Activated CD4-positive, alpha-beta T cell treated with anti-CD3 and anti-CD28 coated beads, Interleukin-2, amount 10 ng/mL, durations not matched to agents 7 days and 5 days (primary cell): ENCODE measurements at places on chromosomes 12 and 14. TPM values are rescaled to one million over a fixed set of nuclear protein-coding genes. Genes with fewer than 3 reads are reported as not detected.

DNA sequence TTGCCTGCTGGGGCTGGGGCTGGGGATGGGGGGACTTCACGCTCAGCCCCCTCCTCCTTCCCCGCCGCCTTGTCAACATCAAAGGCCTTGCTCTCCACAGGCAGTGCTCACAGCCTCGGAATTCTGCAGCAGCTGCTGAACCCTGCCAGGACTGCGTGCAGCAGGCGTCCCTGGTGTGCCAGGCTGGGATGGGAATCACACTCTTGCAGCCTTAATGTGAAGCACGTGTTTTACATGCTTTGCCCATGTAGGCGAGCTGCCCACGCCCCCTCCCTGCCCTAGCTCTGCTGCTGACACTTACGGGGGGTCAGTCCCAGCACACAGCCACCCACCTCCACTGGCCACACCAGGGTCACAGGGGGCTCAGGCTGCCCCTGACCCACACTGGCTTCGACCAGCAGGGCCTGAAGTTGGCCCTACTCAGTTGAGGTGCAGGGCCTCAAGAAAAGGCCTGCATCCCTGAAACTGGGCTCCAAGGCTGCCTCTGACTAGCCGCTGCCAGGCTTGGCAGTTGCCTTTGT, 276.2 kb upstream of the RTL1 start:
- H3K27me3 ChIP-seq, result no peaks in the 10 kb centered on the region
- H3K4me3 ChIP-seq, result no peak overlapping the region
- H3K4me1 ChIP-seq, result no peaks in the 10 kb centered on the region
- H3K27ac ChIP-seq, result no peak overlapping the region
- DNase-seq, result no peak

- peaks cover 29% of the 10 kb centered on the region for H3K4me1 ChIP-seq
- H3K4me3 ChIP-seq, result peak overlapping the region; percentile 95
- no peaks in the 10 kb centered on the region for H3K36me3 ChIP-seq
- no peak overlapping the region for H3K27ac ChIP-seq
- H3K27me3 ChIP-seq, result peaks cover 30% of the 10 kb centered on the region
- no peak for DNase-seq
These were observed 459 bp downstream of the PPFIBP1 start for GRCh38 chr12:27524494-27524835.

GRCh38 chr12:106021516-106021915, 117.2 kb downstream of the NUAK1 start:
- DNase-seq, result no peak
- H3K27ac ChIP-seq, result no peak overlapping the region
- no peak overlapping the region for H3K4me3 ChIP-seq

DNA sequence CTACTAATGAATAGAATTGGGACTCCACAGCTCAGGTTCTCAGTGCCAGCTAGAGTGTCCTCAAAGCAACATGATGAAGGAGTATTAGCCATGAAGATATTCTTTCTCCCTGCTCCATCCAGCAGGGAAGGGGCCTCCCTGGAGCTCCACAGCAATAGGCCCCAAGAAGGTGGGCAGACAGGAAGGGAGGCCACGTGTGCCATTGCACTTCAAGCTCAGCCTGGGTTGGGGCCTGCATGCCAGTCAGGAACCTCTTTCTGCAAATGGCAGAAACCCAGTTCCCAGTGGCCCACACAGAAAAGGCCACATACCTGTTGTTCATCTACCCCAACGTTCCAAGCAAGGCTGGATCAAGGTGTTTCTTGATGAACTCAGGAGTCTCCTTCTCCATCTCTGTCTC, 357.5 kb upstream of the SFSWAP start:
- H3K4me3 ChIP-seq, result no peak overlapping the region
- H3K36me3 ChIP-seq, result peaks cover 3% of the 10 kb centered on the region
- H3K27me3 ChIP-seq, result peaks cover 2% of the 10 kb centered on the region
- no peaks in the 10 kb centered on the region for H3K4me1 ChIP-seq
- DNase-seq, result no peak

GRCh38 chr14:80003138-80003537, 208.2 kb downstream of the DIO2 start:
- no peaks in the 10 kb centered on the region for H3K27me3 ChIP-seq
- H3K27ac ChIP-seq, result no peak overlapping the region
- no peak for DNase-seq

GALNT6 gene
- 18.9 TPM for total RNA-seq

LGR5 gene
- total RNA-seq, result not detected

DNA sequence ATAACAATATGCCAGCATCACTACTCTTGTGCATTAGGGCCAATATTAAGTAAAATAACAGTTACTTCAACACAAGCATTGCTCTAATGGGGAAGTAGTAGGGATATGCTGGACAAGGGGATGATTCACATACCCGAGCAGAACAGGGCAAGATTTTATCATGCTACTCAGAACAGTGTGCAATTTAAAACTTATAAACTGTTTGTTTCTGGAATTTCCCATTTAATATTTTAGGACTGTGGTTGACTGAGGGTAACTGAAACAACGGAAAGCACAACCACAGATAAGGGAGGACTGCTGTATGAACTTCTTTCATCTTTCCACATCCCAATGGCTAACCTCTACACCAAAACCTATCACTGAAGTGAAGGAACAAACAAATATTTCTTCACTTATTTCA, 36.8 kb downstream of the SARNP start:
- H3K27me3 ChIP-seq, result no peaks in the 10 kb centered on the region
- no peak for DNase-seq
- H3K36me3 ChIP-seq, result peaks cover 50% of the 10 kb centered on the region
- no peak overlapping the region for H3K4me3 ChIP-seq

GRCh38 chr14:63614679-63615363, 26.9 kb downstream of the WDR89 start:
- H3K27me3 ChIP-seq, result no peaks in the 10 kb centered on the region
- no peak for DNase-seq
- H3K27ac ChIP-seq, result no peak overlapping the region
- H3K4me1 ChIP-seq, result peaks cover 18% of the 10 kb centered on the region

DNA sequence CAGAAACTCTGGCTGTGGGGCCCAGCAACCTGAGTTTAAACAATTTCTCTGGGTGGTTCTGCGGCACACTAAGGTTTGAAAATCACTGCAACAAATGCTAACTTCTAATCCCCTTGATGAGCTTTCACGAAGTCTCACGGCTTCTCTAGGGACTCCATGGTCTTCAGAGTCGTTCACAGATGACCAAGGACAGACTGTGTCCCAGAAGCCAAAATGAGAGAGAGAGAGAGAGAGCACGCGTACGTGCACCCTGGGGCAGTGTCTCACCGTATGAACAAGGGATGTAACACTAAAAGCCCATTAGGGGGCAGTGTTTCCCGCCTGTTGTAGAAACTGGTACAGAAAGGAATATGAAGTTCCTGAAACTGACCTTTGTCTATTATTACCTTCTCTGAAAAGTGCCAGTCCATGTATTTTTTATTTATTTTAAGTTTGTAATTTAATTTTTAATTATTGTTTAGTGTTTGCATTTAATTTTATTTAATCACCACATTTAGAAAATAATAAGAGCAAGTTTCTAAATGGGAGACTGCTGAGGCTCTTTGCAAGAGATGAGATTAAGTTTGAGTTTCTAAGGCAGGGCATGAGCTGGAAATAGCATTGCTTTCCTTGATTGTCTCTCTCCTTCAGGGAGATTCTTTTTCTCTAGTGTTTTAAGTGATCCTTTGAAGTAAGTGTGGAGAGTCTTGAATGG, 3.4 kb downstream of the APOLD1 start:
- peaks cover 2% of the 10 kb centered on the region for H3K36me3 ChIP-seq
- peak; percentile 76 for DNase-seq
- H3K27ac ChIP-seq, result peak overlapping the region; percentile 80
- H3K27me3 ChIP-seq, result no peaks in the 10 kb centered on the region

CLEC2A gene
- not detected for total RNA-seq

- peaks cover 57% of the 10 kb centered on the region for H3K4me1 ChIP-seq
- peak; percentile 53 for DNase-seq
- peak overlapping the region; percentile 94 for H3K27ac ChIP-seq
- H3K4me3 ChIP-seq, result peak overlapping the region; percentile 66
- peaks cover 4% of the 10 kb centered on the region for H3K36me3 ChIP-seq
These were observed 13.7 kb downstream of the PGF start for GRCh38 chr14:74941676-74942097.

DNA sequence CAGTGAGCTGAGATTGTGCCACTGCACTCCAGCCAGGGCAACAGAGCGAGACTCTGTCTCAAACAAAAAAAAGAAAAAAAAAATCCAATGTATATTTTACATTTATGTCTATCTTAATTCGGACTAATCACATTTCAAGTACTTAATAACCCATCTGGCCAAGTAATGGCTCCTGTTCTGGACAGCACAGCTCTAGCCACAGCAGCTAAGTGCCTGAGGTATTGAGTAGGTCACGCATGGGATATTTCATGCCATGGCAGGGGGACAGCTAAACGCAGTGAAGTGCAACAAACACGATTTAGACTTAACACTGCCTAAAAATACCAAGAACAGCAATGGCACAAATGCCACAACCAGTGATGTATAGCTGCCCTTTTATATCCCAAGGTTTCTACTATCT, 8.0 kb downstream of the BAZ1A start:
- H3K4me1 ChIP-seq, result peaks cover 46% of the 10 kb centered on the region
- no peak overlapping the region for H3K4me3 ChIP-seq
- no peak overlapping the region for H3K27ac ChIP-seq
- peaks cover 33% of the 10 kb centered on the region for H3K36me3 ChIP-seq
- H3K27me3 ChIP-seq, result no peaks in the 10 kb centered on the region

GRCh38 chr12:91033251-91033650, 24.6 kb downstream of the KERA start:
- H3K27me3 ChIP-seq, result peaks cover 5% of the 10 kb centered on the region
- H3K27ac ChIP-seq, result no peak overlapping the region
- H3K4me3 ChIP-seq, result no peak overlapping the region
- no peaks in the 10 kb centered on the region for H3K36me3 ChIP-seq

PIANP gene
- not detected for total RNA-seq

- no peak overlapping the region for H3K4me3 ChIP-seq
- no peak for DNase-seq
- H3K36me3 ChIP-seq, result no peaks in the 10 kb centered on the region
- H3K4me1 ChIP-seq, result no peaks in the 10 kb centered on the region
- H3K27ac ChIP-seq, result no peak overlapping the region
These were observed 317.5 kb upstream of the DIO3 start for GRCh38 chr14:101243587-101244338.

DNA sequence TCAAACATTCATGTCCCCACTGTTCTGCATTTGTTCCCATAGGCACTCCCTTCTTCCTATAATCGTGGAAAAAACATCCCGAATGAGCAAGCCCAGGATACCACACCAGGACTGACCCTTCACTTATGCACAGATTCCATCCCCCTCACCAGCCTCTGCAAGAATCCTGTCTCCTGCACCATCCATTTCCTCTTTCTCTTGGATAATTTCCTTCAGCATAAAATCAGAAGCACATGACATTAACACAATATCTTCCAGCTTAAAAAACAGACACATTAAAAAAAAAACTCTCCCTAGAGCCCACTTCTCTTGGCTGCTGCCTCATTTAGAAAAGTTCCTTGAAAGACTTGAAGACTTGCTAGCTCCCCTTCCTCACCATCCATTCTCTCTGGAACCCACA, 120.9 kb upstream of the CPSF6 start:
- no peak for DNase-seq
- no peaks in the 10 kb centered on the region for H3K36me3 ChIP-seq
- no peaks in the 10 kb centered on the region for H3K4me1 ChIP-seq
- no peaks in the 10 kb centered on the region for H3K27me3 ChIP-seq
- no peak overlapping the region for H3K4me3 ChIP-seq

- H3K27me3 ChIP-seq, result no peaks in the 10 kb centered on the region
- no peak overlapping the region for H3K27ac ChIP-seq
- H3K4me3 ChIP-seq, result no peak overlapping the region
- no peaks in the 10 kb centered on the region for H3K4me1 ChIP-seq
- no peaks in the 10 kb centered on the region for H3K36me3 ChIP-seq
These were observed 451.8 kb upstream of the TBX3 start for GRCh38 chr12:115135800-115136211.
